ENCODE measurements at places on chromosomes 7 and 10.
A peak's percentile ranks its signal among the peaks of the same experiment; 100 is the strongest.

GRCh38 chr10:132309879-132310591 lies 2.3 kb upstream of the STK32C start:
- DNase-seq, result no peak

- no peak for DNase-seq
These were observed 276.8 kb downstream of the MTERF1 start for GRCh38 chr7:91603707-91604106.

DNA sequence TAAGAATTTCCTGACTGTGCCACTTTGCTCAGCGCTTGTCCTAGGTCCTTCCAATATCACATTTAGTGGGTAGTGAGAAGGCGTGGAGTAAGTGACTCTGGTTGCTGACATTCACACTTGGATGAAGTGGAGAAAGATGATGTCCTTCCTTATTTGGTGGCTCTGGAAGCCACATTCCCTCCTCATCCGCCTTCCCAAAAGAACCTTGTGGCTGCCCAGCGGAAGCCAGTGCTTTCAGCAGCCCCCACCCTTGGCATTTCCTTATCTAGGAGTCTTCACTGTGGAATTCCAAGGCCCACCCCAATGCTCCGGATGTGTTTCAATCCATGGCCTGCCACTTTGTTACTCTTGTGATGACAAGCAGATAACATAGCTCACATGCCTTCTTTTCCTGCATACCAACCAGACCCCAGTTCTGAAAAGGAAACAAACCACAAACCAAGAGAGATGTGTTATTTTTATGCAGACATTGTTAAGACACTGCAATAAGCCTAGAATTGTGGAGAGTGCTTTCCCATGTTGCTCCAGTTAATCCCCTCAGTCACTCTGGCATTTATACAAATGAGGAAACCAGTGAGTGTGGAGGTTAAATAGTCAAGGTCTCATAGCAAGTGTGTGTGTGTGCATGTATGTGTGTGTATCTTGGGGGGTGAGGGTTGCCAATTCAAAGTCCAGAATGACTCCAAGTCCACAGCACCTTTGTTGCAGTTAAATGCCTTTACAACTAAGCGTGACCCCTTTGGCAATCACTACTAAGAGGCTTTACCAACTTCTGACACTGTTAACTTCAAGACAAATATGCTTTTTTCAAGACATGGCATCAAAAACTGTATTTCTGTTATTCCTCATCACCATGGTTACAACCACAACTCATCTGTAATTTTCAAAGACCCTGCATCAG lies 10.3 kb upstream of the ANKRD1 start:
- DNase-seq, result peak; percentile 65

DNA sequence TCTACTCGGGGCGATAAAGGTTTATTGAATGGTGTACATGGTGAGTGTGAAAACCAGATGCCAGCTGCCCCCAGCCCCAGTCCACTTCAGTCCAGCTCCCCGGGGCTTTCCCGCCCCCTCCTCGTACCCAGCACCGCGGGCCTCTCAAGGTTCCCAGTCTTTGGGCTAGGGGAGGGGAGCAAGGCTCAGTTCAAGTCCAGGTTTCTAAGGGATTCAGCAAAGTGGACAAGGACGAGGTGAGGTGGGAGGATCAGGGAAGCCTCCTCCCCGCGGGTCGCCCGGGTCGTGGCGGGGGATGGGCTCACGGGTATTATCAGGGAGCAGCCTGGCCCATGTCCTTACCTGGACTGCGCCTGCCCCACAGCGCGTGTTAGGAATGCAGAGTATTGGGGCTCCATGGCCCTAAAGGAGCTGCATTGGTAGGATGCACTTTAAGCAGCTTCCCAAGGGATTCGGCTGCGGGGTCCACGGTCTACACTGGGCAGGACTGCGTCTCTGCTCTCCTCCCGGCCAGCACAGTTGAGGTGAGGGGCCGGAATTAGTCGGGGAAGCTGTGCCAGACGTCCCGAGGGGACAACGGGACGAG lies 541 bp upstream of the PFKFB3 start:
- DNase-seq, result no peak
